K562 (cell line): ENCODE measurements at places on chromosomes 1 and 21.

- DNase-seq: no peak
These were observed 29.2 kb downstream of the OLFML3 start for GRCh38 chr1:114008480-114008941.

- no peak for DNase-seq
These were observed 2.5 kb downstream of the ZCCHC17 start for GRCh38 chr1:31299365-31299764.

GRCh38 chr1:93758842-93759515, 77.3 kb upstream of the BCAR3 start:
- DNase-seq: no peak

GRCh38 chr1:108983114-108983513, 19.8 kb upstream of the CLCC1 start:
- no peak for DNase-seq

DNA sequence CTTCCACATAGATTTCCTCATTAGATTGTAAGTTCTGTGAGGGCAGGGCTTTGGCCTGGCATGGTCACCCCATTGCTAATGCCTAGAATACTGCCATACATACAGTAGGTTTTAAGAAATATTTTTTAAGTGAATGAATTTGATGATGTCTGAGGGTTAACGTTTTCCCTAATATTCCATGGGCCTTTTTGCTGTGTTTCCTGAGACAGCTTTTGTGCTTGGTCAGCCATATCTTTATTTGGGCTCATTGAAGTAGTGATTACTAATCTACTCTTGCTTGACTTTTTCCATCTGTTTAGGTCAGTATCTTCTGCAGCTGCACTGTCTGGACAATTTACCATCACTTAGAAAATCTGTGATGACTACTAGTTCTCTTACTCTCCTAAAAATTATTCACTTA, 3.5 kb downstream of the CDC42 start:
- no peak for DNase-seq

DNA sequence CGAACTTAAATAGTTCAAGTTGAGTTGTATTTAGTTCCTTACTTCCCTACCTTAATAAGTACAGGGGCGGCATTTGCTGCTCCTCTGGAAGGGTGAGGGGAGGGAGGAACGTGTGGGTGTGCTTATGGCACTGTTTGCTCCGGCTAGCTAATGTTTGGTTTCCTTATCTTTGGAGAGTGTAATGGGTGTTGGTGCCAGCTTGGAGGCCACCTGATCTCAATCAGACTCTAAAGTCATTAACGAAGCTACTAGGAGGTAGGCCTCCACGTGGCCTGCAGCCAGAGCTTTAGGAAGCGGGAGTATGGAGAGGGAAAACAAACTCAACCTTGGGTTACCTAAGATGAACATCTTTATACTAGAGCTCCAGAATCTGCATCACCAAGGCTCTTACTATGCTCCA, 43.0 kb upstream of the RAP1A start:
- no peak for DNase-seq

- DNase-seq: no peak
These were observed 183.4 kb upstream of the GALNT2 start for GRCh38 chr1:229883504-229884200.

- DNase-seq: no peak
These were observed 141.0 kb downstream of the HIVEP3 start for GRCh38 chr1:41777695-41778094.

DNA sequence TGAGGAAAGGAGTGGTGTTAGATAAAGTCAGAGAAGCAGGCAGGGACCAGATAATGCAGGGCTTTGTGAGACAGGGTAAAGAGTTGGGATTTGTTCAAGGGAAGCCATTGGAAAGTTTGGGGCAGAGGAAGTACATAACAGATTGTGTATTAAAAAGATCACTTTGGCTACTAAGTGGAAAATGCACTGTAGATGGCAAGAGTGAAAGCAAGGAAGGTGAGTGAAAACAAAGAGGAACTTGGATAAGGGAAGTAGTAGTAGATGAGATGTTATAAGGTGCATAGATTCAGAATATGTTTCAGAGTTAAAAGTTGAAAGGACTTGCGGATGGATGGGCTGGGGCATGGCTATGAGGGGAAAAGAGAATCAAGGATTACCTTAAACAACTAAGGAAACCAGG, 17.4 kb downstream of the MRPL39 start:
- DNase-seq: no peak

DNA sequence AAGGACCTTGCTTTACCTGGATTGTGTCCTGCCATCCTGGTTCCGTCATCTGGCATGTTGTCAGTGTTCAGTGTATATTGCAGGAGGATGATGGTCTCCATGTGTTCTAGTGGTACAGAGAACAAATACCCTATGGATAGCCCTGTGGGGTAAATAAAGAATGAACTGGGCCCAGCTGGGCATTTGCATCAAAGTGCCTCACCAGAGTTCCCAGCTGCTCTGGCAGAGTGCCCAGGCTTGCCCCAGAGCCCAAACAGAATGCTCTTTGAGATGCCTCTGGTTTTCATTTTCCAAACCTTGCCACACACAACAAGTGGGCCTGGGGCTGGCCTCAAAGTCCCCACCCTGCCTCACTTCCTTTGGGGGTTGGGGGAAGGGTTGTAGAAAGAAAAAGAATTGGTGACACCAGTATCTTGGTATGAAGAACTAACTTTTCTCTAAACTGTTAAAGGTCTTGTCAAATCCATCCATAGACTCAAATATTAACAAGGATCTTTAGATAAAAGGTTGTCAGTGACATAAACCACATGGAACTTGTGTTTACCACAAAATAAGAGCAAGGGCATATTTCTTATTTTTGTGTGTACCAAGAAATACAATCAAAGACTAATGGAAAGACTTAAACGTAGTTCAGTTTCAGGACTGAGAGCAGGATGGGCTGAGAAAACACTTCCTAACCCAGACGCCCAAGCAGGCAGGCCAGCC, 82.2 kb downstream of the LMO4 start:
- DNase-seq: no peak

GRCh38 chr1:85611856-85612255, 31.3 kb downstream of the CCN1 start:
- no peak for DNase-seq

- no peak for DNase-seq
These were observed 39.0 kb upstream of the F3 start for GRCh38 chr1:94580367-94581115.

DNA sequence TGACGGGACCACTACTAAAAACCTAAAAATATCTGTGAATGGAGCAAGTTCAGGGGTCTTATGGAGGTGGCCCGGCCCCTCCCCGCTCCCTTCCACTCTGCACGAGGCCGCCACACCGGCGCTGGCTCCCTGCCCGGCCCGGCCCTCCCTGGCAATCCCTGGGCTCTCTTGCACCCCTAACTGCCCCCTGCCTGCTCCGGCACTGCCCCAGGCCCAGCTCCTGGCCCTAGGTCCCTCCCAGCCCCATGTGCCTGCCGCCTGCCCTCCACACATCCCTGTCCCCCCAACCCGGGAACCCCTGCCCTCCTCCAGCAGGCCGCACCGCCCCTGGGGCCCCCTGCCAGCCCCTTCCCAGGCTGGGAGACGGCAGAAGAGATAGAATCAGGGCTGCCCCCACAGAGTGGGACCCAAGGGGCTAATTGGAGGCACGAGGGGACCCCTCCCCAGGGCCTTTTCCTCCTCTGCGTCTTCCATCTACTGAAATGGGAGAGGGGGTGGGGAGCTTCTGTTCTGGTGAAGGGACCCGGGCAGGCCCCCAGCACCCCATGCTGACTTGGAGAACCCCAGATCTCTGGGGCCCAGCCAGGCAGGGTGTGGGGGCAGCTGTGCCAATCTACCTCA, 9.3 kb upstream of the CTRC start:
- no peak for DNase-seq

- no peak for DNase-seq
These were observed 19.0 kb downstream of the TGFB2 start for GRCh38 chr1:218364028-218364710.

DNA sequence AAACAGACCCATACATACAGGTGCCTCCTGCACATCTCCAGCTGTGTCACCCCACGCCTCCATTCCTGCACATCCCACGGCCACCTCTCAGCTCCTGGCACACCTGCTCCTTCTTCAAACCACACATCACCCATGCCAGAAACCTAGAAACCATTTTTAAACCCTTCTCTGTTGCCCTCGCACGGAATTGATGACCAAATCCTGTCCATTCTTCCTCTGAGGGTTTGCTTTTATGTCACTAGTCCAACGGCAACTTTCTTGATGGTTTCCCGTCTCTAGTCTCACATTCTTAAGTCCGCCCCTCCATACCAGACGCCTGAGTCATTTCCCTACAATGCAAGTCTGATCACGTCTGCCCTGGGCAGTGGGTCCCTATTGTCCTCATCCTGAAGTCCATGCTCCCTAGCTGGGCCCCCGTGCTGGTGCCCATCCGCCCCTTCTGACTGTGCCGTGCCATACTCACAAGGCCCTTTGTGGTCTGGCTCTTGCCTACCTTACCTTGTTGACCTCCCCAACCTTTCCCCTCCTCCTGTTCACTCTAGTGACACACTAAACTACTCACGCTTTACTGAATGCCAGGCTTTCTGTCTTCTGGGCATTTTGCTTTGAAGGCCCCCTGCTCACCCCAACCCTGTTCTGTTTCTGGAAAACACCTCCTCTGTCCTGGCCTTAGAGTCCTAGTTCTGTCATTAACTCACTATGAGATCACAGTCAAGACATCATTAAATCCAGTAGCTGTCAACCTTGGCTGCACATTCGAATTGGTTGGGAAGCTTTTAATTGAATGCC, 17.6 kb downstream of the SLC2A1 start:
- DNase-seq: peak; percentile 47

DNA sequence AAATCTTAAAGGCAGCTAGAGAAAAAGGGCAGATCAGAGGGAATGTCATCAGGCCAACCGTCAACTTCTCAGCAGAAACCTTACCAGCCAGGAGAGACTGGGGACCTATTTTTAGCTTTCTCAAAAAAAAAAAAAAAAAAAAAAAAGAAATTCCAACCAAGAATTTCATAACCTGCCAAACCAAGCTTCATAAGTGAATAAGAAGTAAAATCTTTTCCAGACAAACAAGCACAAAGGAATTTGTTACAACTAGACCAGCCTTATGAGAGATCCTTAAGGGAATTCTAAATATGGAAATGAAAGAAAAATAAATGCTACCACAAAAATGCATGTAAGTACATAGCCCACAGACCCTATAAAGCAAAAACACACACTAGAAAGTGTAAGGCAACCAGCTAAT, 267.7 kb downstream of the AKT3 start:
- DNase-seq: no peak

DNA sequence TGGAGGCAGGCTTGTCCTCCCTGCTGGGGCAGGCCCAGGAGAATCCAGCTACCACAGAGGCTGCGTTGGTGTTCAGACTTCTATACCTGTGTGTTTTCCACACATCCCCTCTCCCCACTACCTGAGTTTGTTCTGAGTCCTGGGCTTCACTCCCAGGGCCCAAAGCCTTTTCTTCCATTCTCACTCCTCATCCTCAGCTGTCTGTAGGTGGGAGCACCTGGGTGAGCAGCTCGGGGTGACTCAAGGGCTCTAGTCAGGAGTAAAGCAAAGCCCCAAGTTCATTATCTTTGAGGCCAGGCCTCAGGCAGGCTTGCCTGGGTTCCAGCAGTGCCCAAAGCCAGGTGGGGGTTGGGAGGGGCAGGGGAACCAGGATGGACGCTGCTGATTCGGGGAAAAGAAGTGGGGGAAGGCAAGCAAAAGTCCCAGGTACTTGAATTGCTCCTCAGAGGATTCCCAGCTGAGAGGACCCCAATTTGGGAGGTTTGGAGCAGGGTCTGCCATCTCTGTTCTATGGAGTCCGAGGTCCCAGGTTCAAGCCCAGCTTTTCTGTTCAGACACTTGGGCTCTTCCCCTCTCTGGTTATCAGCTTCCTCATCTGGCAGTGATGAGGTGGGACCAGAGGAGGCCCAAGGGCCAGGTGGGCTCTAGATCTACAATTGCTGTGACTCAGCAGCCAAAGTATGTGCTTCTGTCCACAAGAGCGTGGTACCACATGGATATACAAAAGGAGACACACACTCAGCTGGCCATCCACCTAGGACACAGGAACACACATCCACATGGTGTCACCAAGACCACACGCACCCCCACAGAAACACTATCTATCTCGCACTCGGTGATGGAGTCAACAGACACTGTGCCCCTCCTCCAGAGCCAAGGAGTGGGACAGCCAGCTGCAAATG, 5.8 kb upstream of the PTPN7 start:
- DNase-seq: peak; percentile 56

- DNase-seq: peak; percentile 71
These were observed 41.6 kb downstream of the LAMC2 start for GRCh38 chr1:183227422-183228346.

DNA sequence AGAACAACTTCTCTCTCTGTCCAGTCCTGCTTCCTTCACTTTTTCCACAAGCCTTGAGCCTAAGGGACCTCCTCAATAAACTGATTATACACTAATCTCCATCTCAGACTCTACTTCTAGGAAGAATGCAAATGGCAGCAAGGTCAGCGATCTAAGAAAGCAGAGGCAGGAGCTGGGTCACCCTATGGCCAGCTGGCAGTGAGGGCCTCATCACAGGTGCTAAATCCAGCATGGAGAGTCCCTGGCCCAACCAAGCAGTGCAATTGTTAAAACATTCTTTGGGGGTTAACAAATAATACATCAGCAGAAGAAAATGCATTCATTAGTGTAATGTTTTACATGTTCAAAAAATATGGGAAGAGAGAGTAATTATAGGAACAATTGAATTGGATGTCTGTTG, 416.0 kb downstream of the SIPA1L2 start:
- no peak for DNase-seq

- peak; percentile 8 for DNase-seq
These were observed 78.1 kb upstream of the CCDC190 start for GRCh38 chr1:162939035-162939434.

- no peak for DNase-seq
These were observed 8.2 kb downstream of the PTPRC start for GRCh38 chr1:198647055-198647454.

DNA sequence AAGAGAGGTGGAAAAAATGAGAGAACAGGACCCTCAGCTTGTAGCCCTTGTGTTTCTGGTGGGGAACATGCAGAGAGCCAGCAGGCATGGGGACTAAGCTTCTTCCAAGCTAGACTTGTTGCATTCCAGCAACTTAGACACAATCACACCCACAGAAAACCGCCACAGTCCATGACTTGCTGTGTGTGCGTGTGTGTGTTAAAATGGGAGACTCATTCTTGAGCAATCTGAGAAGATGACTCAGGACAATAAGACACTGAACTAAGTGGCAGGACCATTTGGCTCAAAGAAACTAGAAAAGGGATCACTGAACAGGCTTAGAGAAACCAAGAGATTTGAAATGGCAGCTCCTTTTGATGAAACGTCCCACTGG, 78.0 kb downstream of the HLX start:
- DNase-seq: no peak

DNA sequence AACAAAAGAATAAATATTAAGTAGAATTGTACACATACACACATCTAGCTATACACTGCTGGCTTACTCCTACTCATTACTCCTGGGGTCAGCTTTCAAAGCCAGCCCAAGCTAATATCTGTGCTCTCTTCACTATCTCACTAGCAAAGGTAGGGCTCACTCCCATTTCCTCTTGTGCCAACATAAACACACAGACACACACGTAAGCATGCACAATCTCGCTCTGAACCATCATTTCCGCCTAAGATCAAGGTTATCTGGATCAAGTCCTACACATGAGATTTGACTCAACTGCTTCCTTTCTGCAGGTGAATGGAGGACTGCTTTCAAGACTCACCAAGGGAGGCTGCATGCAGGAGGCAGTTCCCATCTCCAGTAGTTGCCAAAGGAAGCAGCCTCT, 28.8 kb upstream of the MTMR11 start:
- no peak for DNase-seq

GRCh38 chr1:203136409-203137042, 9.0 kb downstream of the ADORA1 start:
- no peak for DNase-seq

GRCh38 chr1:213761845-213762407, 225.8 kb upstream of the PROX1 start:
- no peak for DNase-seq
